ENCODE measurements at places on chromosomes 5 and 9. TPM values are rescaled to one million over a fixed set of nuclear protein-coding genes. Genes with fewer than 3 reads are reported as not detected.

DNA sequence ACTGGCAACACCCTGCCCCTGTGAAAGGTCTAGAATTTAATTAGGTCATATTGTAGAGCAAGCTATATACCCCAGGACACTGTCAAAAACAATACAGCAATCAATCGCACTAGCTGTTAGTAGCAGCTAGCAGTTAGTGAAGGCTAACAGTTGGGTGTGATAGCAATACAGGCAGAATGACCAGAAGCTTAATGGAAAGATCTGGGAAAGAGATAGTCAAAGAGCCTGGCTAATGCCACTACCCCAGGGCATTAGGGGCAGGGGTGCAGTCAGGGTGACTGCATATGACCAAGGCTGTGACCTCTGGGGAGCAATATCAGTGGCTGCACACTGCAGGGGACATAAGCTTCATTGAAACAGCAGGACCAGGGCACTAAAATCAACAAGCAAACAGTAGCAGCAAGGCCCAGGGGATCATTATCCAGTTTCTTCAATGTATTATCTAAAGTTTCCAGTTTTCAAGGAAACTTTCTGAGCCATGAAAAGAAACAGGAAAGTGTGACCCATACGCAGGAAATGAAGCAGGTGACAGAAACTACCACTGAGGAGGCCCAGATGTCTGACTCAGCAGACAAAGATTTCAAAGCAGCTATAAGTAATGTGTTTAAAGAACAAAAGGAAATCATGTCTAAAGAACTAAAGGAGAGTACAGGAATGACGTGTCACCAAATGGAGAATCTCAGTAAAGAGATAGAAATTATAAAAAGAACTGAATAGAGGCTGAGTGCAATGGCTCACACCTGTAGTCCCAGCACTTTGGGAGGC, 82.4 kb downstream of the ZNF354C start:
- H3K4me3 ChIP-seq = no peak overlapping the region
- no peak overlapping the region for H3K27ac ChIP-seq
- H3K36me3 ChIP-seq = no peaks in the 10 kb centered on the region
- no peaks in the 10 kb centered on the region for H3K27me3 ChIP-seq

GRCh38 chr5:59079622-59080620, 497.0 kb downstream of the RAB3C start:
- H3K27ac ChIP-seq = no peak overlapping the region
- no peaks in the 10 kb centered on the region for H3K27me3 ChIP-seq
- no peaks in the 10 kb centered on the region for H3K36me3 ChIP-seq
- peak; percentile 4 for DNase-seq

DNA sequence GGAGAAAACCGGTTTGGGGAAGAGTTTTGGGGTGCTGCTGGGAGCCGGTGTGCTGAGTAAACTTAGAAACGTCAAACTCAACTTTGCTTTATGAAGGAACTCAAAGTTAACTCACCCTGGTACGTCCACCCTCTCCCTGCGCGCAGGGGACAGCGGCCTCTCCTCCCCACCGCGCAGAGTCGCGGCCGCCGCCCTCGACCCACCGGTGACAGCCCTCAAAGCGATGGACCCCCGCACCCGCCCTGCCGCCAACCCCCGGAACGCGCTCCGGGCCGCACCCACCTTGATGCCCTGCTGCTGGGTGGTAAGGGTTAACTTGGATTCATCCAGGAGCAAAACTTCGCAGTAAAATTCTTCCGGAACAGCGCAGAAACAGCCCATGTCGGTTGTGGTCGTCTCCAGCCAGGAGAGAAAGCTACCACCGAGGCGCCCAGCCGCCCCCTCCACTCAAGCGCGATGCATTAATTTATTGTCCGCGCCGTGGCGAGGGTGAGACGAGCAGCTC, 366 bp downstream of the EPB41L4A start:
- no peak for DNase-seq
- peaks cover 8% of the 10 kb centered on the region for H3K4me1 ChIP-seq
- H3K27me3 ChIP-seq = no peaks in the 10 kb centered on the region
- H3K27ac ChIP-seq = no peak overlapping the region
- H3K4me3 ChIP-seq = peak overlapping the region; percentile 93
- H3K36me3 ChIP-seq = peaks cover 38% of the 10 kb centered on the region

PTGDS gene
- not detected for total RNA-seq

ZNF618 gene
- total RNA-seq = 18.0 TPM

SNCAIP gene
- total RNA-seq = not detected

PITX1 gene
- total RNA-seq = 12.9 TPM
